ENCODE measurements at places on chromosomes 4 and X.
A peak's percentile ranks its signal among the peaks of the same experiment; 100 is the strongest.

- no peak for DNase-seq
Observed at GRCh38 chr4:18318682-18319388, 297.3 kb upstream of the LCORL start.

- no peak for DNase-seq
Observed at GRCh38 chr4:10008609-10009005, 12.7 kb downstream of the SLC2A9 start.

- DNase-seq, result no peak
Observed at GRCh38 chr4:77167866-77168265, 10.9 kb downstream of the CCNG2 start.

- DNase-seq, result no peak
Observed at GRCh38 chrX:136291824-136292223, 8.9 kb upstream of the ADGRG4 start.

GRCh38 chr4:37674439-37674838 lies 11.7 kb downstream of the RELL1 start:
- no peak for DNase-seq

DNA sequence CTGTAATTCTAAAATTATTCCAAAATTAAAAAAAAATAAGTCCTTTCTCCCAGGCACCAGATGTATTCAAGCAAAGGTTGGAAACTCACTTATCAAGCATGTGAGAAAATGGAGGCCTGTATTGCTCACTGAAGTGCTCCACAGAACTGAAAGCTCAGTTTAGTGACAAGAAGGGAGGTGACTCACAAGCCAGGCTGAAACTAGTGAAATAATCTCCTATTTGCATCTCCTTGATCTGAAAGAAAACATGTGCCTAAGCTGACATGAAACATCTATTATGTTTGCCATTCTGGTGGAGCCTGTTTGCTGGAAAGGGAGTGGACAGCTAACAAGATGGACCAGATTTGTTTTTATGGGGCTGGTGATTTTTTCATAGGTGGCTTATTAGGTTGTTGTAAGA lies 54.0 kb upstream of the AMELX start:
- DNase-seq, result no peak

DNA sequence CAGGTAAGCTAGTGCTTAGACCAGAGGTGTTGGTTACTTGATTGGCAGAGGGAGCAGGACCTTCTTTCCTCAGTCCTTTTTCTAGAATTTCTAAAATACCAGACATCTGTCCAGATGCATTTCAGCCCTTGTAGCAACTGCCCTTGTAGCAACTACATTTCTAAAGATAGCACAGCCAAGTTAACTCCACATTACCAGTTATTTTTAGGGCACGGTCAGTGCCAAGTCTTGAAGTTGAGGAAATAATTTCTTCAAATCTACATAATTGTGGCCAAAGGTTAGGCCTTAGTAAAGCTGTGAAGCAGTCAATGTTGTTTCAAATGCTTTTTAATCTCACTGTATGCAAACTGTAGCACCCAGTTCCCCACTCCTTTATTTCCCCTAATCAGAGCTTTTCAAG lies 62.9 kb downstream of the MID1IP1 start:
- DNase-seq, result no peak

GRCh38 chr4:70706044-70706461 lies 15.7 kb upstream of the RUFY3 start:
- no peak for DNase-seq

DNA sequence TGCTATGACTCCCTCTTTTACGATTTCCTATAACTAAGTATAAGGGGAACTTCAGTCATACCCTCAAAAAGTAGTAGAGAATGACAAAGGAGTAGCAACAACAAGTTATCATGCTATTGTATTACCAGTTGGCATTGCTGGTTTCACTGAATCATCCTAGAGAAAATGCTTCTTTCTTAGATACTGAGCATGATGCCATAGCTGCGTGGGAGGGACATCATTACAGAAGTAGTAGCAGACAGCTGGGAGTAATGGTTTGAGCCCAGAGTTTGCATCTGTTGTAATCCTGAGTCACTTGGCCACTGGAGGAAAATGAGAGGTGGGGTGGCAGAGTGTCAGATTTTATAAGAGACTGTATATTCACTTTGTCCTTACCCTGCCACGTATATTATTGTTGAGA lies 38.6 kb downstream of the MTMR1 start:
- DNase-seq, result no peak

- DNase-seq, result no peak
Observed at GRCh38 chr4:6175426-6175825, 24.9 kb downstream of the JAKMIP1 start.

DNA sequence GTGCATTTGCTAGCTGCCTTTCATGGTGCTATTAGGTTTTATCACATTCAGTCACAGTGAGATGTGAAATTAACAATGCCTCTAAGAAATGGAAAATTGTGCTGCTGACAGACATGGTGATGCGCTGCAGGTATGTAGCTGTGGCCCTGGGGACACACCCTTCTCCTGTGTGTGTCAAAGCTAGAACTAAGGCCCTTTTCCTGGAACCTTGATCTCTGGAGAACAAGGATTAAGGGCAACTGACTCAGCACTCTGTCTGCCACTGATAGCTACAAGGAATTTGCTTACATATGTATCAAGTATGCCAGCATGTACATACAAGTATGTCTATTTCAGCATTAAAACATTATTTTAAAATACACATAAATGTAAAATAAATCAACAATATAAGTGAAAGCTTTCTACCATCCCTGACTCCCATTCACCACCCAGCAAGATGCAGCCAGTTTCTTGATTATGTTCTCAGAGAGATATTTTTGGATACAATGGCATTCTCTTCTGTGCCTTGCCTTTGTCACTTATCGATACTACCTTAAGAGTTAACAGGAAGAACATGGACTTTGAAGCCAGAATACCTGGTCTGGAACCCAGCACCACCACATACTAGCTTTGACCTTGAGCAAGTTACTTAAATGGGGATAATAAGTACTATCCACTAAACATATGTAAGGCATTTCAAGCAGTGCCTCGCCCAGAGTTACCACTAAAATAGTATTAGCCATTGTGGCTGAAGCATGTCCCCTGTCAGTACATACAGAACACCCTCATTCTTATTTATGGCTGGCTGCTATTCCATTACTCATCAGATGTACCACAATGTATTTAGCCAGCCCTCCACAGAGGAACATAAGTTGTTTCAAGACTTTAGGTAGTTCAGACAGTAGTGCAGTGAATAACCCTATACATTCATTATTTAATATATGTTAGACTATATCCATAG lies 68.5 kb downstream of the NPNT start:
- DNase-seq, result no peak

DNA sequence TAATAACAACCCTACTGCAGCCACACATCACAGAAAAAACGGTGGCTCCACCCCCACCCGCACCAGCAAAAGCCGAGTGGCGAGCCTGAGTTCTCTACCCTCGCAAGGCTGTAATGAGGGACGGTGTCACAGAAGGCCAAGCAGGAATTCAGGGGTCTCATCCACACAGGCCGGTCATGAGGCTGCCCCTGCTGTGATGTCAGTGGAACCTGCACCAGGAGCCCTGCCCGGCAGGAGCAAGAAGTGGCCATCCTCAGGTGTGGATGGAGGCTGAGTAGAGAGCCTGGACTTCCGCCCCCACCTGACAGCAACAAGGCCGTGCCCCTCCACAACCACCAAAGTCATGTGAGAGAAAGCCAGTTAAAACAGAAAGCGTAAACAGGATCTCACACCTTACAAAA lies 20.6 kb downstream of the LYAR start:
- DNase-seq, result peak; percentile 28

- no peak for DNase-seq
Observed at GRCh38 chrX:107610667-107611066, 17.6 kb upstream of the PRPS1 start.

DNA sequence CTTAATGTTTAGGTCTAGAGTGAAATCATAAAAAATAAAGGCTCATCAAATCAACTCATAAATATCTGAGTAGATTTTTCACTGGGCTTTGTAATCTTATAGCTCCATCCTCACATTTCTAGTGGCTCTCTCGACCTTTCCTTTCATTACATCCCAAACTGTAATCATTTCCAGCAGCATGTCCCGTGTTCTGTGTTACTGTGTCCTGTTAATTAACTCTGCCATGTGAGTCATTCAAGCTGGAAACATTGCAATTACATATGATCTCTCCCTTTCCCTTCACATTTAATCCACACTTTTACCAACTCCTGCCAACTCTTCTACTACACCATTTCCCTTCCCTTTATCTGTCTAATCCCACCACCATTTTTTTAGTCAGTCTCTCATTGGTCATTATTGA lies 75.5 kb downstream of the UGT8 start:
- DNase-seq, result no peak

Data from activated T-helper 1 cell treated with anti-CD3 and anti-CD28 coated beads, Interleukin-2, amount 50 U/mL, for 16 hours (primary cell).